ENCODE measurements at places on chromosomes 7 and 10.

DNA sequence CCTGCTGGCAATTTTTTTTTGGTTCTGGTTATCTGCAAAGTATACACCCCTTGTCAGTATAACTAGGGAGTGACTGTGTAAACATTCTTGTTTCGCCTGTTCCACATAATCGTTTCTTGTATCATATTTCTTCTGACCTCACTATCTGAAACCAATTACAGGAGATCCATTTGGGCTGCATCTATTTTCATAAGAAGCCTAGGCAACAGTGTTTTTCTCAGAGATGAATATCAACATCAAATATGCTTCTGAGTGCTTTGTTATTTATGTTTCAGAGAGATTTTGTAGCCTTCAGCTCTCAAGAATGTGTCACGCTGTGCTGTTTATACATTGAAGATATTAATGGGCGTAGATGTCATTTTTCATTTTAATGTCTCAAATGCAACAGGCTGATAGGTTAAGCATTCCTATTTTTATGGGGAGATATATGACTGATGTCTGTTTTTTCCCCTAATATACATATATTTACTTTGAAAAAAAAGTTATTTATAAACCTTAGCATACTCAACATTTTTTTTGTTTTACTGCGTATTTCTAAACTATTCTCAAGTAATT is 115.5 kb downstream of the FOXP2 start:
- DNase-seq = no peak

- DNase-seq = no peak
Observed at GRCh38 chr10:89389254-89389653, 3.2 kb upstream of the IFIT1 start.

- peak; percentile 77 for DNase-seq
Observed at GRCh38 chr7:149126662-149127266, 640 bp upstream of the ZNF425 start.

- DNase-seq = no peak
Observed at GRCh38 chr7:90232430-90232829, 12.5 kb upstream of the CFAP69 start.

DNA sequence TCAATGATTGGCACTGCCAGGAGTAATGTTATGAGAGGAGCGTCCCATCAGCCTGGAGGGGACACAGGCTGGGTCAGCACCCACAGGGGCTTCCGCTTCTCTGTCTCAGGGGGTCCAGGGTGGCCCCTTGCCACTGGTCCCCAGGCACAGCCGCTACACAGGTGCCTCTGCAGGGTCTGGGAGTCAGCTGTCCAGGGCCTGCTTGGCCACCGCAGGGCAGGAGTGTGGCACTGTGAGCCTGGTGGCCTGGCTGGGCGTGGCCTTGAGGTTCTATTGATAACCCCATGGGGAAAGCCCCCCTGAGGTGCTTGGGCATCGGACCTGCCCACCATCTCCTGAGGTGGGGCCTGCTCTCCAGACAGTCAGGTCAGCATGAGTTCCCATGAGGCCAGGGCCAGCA is 136.6 kb downstream of the LHPP start:
- no peak for DNase-seq

- no peak for DNase-seq
Observed at GRCh38 chr7:27991006-27991528, 189.5 kb downstream of the JAZF1 start.
